NCI-H1092 treated with DMSO at 0.1 percent for 48 hours (cell line): ENCODE measurements at places on chromosomes 12 and 14.

DNA sequence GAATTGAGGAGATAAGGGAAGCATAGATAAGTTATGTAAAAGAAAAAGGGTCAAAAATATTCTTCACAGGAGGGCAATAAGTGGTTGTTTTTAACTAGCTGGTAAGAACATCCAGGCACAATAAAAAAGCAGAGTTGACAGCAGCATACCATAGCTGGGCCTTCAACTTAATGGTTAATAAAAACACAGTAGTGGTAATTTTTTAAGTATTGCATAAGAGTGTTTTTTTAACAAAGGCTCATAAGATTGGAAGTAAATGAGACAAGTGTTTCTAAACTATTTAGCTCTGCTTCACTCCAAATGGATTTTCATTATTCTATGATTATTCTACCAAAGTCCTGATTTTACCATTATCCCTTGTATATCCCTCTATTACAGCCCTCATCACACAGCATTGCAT lies 140.1 kb upstream of the TSPAN8 start:
- DNase-seq: no peak

DNA sequence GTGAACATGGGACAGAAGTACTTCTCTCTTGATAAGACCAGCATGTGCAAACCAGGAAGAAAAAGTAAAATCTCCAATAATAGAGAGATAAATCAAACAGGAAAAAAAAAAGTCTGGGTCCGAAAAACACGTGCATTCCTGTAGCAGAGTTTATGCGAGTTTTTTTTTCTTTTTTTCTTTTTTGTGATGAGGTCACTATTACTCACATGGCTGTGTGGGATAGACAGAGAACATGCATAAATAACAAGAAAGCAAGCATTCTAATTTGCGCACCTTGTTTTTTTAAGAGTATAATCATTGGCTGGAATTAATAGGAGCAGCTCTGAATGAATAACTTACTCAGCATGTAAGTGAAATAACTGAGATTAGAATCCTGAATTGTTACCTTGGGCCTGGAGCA lies 91.9 kb upstream of the CPM start:
- DNase-seq: no peak

- DNase-seq: peak; percentile 36
These were observed 111.6 kb downstream of the RBM19 start for GRCh38 chr12:113854385-113855142.

DNA sequence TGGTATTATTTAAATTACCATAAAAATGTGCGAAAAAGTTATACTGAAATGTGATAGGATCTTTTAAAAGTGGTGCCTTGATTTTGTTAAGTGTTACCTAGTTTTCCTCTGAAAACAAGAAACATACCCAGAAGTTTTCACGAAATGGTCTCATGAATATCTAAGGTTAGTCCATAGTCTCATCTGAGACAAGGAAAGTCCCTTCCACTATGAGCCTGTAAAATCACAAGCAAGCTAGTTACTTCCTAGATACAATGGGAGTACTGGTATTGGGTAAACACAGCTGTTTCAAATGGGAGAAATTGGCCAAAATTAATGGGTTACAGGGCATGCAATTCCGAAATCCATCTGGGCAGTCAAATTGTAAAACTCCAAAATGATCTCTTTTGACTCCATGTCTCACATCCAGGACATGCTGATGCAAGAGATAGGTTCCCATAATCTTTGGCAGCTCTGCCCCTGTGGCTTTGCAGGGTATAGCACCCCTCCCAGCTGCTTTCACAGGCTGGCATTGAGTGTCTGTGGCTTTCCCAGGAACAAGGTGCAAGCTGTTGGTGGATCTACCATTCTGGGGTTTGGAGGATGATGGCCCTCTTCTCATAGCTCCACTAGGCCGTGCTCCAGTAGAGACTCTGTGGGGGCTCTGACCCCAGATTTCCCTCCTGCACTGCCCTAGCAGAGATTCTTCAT lies 271.4 kb downstream of the NAV3 start:
- peak; percentile 3 for DNase-seq

GRCh38 chr12:22709292-22709691 lies 84.3 kb downstream of the ETNK1 start:
- DNase-seq: peak; percentile 48

DNA sequence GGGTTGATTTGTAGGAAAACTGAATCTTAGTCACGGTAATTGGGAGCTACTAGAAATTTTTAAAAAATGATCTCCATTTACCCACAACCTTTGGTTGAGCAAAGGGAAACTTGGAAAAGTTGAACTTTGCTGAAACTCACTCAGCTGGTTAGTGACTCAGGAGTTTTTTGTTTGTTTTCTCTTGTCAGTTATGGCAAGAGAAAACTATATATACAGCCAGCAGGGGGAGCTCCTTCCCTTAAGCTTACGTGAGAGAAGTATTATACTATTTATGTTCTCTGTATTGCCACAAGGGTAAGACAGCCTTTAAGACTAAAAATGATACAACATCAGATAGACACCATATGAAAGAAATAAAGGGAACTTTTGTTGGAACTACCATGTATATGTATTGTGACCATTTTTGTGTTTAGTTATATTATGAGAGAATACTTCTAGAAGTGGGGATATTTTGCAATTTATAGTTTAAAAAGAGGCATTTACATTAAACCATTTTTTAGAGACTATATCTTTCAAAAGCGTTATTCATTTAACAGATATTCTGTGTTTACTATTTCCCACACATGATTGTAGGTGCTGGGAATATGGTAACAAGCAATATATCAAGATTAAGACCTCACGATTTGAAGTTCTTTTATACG lies 28.1 kb upstream of the TBC1D30 start:
- peak; percentile 50 for DNase-seq

GRCh38 chr14:37844614-37845013 lies 249.2 kb downstream of the TTC6 start:
- no peak for DNase-seq

DNA sequence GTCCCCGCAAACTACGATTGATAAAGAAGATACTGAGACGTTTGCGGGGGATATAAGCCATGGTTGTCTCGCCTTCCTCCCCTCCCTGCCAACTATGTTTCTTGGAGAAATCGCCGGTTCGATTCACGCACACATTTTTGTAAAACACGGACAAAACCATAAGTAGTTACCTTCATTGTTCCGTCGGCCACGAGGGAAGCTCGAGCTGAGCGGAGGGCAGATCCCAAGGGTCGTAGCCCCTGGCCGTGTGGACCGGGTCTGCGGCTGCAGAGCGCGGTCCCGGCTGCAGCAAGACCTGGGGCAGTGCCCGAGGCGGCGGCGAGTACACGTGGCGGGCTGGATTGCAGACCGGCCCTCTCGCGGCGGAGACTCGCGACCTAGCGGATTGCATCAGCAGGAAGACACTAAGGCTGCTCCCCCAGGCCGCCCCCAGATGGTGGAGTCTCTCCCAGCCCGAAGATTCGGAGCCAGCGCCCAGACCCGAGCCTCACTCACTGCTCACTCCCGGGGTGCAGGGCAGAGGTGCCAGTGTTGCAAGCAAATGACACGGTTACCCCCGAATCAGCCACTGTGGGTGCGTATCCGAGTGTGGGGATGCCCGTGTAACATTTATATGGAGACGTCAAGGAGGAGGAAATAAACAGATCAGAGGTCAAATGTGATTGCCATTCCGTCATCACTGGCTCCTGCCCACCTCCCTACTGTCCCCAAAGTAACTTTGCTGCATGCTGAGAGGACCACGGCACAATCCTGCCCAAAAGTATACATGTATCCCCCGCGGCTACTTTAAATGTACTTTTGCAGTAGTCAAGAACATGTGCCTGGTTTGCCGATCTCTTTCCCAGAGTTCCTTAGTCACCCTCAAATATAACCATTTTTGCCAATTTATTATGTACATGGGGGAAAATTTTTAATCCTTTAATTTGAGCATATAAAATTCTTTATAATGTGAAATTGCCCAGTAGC lies at the start of gene BCAT1:
TSS of gene BCAT1 (minus strand) at position 345 of the 966 bp plus-strand sequence. CDS start at position 176, 169 bp downstream.
- no peak for DNase-seq
